ENCODE measurements at places on chromosomes 4 and X.

GRCh38 chrX:30181353-30181752, 34.0 kb upstream of the MAGEB2 start:
- DNase-seq = no peak

DNA sequence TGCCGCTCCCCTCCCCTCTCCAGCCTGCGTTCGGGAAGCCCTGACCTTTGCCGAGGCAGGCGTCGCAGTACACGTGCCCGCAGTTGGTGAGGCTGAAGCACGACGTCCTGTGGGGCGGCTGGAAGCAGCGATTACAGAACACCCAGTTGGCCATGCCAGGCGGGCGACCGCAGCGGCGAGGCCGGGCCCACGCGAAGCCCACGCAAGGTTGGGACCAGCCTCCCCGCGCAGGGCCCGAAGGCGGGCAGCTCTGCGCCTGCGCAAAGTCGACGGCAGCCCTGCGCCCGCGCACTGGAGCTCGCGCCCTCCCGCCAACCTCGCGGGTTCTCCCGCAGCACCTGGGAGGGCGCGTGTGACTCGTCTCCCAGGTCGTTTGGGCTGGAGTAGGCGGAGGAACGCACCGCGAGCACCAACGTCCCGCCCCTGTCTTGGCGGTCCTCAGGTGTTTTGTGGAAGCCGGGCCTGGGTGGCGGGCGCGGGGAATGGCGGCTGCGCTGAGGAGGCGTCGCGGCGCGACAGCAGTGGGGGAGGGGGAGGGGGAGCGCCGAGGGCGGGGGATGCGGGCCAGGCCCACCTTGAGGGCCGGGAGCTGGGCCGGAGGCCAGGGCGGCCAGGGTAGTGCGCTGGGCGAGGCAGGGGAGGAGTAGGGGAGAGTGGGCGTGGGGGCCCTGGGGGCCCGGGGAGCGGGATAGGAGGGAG, at the start of gene RNF212:
Gene RNF212 (minus strand): TSS at position 254 of the 699 bp plus-strand sequence. CDS start 100 bp downstream, at position 154.
- DNase-seq = no peak

DNA sequence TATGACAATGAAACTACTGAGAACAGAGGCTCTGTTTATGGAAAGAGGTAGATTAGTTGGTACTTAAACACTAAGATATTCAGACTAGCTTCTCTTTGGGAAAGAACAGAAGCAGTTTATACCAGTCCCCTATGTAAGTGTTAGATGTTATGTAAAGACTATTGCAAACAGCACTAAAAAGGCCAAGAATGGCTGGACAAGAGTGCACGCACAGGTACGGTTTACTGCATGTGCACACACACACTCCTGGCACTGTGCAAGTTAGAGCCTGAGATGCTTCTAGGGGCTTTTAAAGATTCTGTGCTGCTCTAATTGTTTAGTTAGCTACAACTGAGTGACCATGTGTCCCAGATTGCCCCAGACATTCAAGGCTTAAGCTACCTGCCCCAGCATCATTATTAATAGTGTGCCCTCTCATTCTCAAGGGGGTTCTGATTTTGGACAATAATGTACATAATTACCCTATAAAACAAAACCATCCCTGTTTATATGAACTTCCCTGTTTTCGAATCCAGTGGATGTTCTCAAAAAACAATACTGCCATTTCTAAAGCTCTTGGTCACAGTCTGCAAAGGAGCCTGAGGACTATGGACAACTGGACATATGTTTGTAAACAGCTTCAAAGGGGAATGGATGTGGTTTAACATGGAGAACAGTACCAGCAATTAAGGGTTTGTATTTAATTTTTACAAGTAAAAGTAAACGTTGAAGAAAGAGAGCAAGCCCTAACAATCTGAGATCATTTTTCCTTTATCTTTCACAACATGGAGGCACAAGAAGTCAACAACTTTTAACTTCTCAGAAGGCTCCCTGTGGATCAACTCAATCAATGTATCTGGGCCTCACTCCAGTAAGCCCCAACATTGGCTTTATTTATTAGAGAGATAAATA, 2.0 kb downstream of the SETD7 start:
- DNase-seq = no peak

GRCh38 chr4:84790769-84791565, 175.5 kb downstream of the WDFY3 start:
- DNase-seq = no peak

- DNase-seq = no peak
Observed at GRCh38 chr4:131978120-131978519, 1171.0 kb upstream of the PCDH10 start.

GRCh38 chr4:57498251-57498650, 388.1 kb upstream of the IGFBP7 start:
- DNase-seq = peak; percentile 34

GRCh38 chr4:145482209-145483037, 770 bp downstream of the SMAD1 start:
- DNase-seq = peak; percentile 39

DNA sequence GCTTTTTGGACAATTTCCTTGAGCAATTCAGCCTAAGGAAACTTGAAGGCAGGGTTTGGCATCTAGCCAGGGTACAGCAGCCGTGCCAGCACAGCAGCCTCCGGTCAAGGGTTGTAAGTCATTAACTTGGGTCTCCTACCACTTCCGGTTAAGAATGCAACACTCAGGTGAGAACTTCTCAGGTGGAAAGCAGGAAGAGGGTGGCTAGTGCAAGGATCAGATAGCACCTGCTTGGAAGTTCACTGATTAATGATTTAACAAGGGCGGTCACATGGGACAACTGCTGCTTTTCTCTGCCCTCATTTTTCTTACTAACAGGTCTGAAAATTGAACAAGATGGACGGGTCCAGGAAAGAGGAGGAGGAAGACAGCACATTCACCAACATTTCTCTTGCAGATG, 30.1 kb upstream of the SCOC start:
- DNase-seq = peak; percentile 71

DNA sequence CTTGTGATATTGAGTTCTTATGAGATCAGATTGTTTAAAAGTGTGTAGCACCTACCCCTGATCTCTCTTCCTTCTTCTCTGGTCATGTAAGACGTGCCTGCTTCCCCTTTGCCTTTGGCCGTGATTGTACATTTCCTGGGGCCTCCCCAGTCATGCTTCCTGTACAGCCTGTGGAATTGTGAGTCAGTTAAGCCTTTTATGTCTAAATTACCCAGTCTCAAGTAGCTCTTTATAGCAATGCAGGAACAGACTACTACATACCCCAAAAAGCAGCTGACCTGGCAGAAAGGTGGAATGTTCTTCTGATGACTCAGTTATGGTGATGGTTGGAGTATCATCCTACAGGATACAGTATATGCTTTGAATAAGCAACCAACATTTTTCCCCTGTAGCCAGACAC, 11.4 kb upstream of the MCUB start:
- no peak for DNase-seq

DNA sequence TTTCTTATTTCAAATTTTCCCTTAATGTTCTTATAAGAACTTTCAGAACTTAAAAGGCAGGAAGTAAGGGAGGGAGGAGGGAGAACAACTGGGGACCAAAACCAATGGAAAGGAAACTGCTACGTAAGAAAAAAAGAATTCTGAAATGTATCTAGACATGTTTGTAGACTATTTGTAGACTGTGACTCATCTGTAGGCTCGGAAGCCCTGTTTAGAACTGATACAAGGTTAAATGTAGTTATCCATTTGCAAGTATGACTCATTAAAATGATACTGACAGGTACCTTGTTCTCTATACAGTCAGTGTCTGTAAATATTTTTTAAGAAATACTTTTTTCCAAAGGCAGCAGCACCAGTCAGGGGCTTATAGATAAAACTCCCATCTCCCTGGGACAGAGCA, 202.0 kb downstream of the DHX15 start:
- DNase-seq = no peak

DNA sequence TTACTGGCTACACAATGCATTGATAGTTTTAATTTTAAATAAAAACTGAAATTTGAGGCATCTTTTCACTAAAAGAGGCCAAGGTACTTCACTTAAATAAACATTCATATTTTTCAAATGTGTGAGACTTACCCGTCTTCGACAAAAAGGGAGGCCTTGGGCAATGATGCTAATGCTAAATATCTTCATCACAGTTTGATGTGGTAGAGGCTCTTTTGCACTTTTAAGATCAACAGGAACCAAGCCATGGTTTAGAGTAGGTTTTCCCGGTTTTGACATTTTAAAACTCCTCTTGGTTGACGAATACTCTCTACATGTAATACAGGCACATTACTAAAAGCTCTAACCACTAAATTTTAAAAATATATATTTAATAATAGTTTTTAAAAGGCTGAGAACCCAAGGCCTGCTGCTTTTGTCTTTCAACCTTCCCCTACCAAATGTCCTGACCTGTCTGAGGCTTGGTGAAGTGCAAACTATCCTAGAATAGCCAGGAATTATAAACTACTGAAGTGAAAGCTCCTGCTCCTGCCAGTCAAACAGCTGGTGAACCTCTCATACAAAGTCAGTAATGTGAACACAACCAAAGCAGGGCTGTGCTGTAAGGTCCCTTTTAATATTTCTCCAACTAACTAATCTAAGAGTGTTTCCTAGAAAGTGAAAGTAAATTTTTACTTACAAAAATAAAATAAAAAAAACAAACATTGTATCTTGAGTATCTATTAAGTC, 153.7 kb downstream of the FBXW7 start:
- DNase-seq = no peak

DNA sequence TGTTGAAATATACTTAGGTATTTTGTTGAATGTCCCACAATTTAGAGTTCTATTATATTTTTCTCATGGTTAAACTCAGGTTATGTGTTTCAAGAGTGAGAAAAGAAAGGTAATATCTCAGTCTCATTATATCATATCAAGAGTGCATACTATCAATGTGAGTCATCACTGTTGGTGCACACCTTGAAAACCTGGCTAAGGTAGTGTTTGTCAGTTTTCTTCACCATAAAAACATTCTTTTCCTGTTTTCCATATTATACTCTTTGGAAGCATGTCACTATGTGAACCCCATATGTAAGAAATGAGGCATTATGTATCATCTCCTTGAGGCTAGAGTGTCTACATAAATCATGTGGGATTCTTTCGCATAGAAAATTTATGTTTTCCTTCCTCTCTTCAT, 307.6 kb upstream of the CTSO start:
- no peak for DNase-seq

DNA sequence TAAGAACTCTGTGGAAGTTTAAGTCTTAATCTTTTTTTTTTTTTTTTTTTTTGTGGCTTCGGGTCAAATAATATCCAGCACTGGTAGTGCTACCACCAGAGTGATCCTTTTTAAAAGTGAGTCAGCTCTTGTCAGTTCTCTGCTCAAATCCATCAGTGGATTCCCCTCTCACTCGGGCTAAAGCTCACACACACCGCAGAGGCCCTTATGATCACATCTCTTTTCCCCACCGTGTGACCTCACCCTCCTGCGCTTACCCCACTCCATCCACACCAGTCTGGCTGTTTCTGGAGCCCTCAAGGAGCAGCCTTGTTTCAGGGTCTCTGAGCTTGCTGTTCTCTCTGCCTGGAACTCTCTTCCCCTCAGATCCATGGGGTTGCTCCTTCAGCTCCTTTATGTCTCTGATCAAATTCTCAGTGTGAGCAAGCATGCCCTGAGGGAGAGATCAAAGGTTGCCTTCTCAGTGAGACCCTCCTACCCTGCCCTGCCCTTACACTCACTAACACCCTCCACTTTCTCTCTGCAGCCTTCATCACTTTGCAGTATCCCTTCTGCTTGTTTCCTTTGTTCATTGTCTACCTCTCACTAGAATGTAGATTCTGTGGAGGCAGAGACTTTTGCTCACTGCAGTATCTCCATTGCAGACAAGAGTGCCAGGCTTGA, 19.8 kb upstream of the BEND4 start:
- DNase-seq = no peak

GRCh38 chr4:86670298-86670697, 76.2 kb downstream of the PTPN13 start:
- DNase-seq = no peak

DNA sequence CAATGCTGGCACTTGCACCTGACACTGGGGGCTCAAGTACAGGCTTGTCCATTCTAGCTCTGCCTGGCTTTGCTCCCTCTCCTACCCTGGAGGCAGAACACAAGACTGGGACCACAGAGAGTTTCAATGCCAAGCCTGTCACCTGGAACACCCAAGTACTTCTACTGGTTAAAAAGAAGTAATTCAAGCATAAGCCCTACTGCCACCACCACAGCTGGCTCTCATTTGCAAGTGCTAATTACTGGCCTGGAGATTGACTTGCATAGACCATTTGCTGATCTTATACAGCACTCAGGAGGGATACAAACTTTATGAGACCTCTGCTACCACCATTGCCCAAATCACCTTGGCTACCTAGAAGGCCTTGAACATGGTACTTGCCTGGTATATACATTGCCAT, 1550.9 kb downstream of the C4orf33 start:
- no peak for DNase-seq

- no peak for DNase-seq
Observed at GRCh38 chr4:3783693-3784306, 17.6 kb downstream of the ADRA2C start.

GRCh38 chr4:125492957-125493356, 178.2 kb downstream of the FAT4 start:
- no peak for DNase-seq

- DNase-seq = no peak
Observed at GRCh38 chr4:97367878-97368277, 775.4 kb downstream of the STPG2 start.

DNA sequence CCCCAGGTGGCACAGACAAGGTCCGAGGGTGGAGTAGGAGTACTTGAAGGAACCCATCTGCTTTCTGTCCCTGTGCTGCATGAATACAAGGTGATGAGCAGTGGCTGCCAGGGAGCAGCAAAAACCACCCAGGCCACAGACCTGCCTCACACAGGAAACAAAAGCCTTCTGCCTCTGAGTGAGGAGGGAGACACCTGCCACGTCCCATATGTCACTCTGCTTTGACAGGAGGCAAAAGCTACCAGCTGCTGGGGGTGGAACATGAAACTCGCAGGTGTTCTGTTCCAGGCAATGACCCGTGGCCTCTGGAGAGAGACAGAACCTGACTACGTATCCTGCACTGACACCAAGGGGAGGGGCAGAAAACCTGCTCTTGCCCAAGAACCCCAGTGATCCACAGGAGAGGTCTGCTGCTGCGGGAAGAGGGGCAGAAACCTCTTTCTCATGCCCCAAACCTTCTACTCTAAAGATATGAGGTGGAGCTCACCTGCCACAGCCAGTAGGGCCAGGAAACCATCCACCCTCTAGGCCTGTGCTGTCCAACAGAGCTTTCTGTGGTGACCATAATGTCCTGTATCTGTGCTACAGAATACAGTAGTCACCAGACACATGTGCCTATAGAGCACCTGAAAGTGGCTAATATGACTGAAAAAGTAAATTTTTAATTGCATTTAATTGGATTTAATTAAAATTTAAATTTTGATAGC, 172.9 kb downstream of the PRDM5 start:
- no peak for DNase-seq

- DNase-seq = no peak
Observed at GRCh38 chrX:135985973-135986310, 707 bp downstream of the SLC9A6 start.

GRCh38 chr4:41069257-41069656, 145.1 kb downstream of the APBB2 start:
- DNase-seq = no peak

- no peak for DNase-seq
Observed at GRCh38 chr4:123585111-123585510, 188.5 kb downstream of the SPRY1 start.

GRCh38 chr4:76494871-76495590, 60.0 kb downstream of the SHROOM3 start:
- DNase-seq = no peak
